ENCODE measurements at places on chromosomes 1 and 21.

- no peak for DNase-seq
Measured at GRCh38 chr1:234089396-234089795, 184.9 kb downstream of the SLC35F3 start.

GRCh38 chr1:37861151-37861550, 1.8 kb upstream of the MTF1 start:
- DNase-seq: no peak

- DNase-seq: no peak
Measured at GRCh38 chr1:180953291-180954004, 40.8 kb downstream of the KIAA1614 start.

DNA sequence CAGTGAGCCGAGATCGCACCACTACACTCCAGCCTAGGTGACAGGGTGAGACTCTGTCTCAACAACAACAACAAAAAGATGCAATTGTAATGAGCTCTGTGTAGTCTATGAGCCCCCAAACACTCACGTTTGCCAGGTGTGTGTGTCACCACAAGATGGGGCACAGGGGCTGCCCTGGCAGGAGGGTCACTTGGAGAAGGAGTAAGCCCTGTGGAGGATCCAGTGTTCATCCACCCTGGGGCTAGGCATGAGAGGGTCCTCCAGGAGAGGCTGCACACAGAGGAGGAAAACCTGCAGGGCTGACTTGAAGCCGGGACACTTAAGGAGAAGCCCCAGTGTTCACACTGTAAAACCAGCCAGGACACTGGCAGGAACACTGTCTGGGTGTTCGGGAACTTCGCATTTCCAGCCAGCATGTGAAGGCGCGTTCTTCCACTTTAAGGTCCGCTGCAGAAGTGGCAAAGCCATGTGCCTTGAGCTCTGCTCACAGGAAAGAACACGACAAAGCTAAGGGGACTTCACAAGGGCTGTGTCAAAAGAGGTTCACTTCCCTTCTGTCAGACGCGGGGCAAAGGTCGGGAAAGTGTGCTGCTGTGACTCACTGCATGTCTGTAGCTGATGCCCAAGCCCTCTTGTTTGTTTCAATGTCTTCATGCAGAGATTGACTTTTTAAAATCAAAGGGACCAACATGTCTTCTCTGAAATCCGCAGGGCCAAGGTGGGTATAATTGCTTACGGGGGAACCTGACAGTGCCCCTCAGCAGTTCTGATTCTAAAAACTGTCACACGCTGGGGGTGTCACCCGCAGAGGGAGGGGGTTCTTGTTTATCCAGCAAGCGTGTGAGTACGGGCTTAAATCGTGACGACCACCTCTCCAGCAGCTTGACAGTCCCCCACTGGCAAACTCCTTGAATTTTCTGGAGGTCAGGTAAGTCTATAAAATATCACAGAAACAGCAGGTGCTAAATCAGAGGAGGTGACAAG, 102.8 kb downstream of the RIPK4 start:
- no peak for DNase-seq

DNA sequence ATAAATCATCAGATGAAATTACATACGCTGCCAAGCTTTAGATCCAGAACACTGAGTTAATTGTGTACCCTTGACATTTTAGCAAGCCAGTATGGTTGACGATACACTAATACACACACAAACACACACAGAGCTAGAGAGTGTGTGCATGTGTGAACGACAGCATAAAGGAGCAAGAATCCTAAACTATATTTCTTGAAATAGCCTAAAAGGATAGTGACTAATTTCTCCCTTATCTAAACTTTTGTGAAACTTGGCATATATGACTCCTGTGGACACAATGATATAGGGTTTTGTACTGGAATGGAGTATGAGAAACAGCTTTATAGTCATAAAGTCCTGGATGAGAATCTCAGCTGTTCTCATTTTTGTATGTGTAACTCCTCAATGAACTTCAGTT, 65.1 kb upstream of the DMRTA2 start:
- DNase-seq: no peak

DNA sequence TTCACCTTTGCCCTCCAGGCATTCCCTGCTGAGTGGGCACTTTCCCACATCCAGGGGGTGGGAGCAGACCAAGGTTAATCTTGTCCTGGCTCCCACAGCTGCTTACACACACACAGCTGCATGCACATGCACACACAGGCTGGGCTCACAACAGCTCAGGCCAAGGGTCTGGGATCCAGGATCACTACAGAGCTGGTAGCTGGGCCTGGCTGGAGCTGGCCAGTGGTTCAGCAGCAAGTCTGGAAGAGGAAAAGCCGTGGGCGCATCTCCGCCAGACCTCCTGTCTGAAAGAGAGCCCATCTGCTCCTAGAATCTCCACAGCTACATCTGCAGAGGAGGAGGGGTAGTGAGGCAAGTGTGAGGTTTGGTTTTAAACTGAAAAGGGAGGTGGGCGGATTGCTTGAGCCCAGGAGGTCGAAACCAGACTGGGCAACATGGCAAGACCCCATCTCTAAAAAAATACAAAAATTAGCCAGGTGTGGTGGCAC, 3.8 kb downstream of the CDK18 start:
- DNase-seq: no peak

- DNase-seq: no peak
Measured at GRCh38 chr1:41416081-41416480, 54.8 kb downstream of the FOXO6 start.

GRCh38 chr1:152347116-152347728, 12.6 kb downstream of the FLG2 start:
- no peak for DNase-seq

DNA sequence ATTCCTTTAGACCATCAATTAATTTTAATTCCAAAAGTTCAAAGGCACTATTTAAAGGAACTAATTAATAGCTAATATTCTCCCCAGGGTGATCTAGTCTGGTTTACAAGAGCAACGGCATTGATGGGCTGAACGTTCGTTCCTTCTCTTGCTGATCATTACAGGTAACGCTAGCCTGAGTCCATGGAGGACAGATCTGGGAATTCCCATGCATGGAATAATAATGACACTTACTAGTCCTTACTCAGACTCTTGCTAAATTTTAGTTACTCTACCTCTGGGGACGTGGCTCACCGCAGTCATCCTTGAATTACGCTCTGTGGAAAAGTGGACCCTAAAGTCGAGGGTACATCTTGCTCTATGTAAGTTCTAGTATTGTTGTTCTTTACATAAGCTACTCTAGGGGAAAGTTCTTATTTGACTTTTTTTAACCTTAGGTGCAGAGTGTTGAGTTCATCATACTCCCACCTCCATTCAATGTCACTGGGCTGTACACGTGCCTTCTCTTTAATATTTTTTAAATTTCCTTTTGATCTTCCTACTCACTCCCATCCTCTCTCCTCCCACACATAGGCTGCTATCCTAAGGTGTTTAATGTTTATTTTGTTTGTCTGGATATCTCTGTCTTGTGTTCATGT, 133.9 kb downstream of the ZNF281 start:
- DNase-seq: no peak

DNA sequence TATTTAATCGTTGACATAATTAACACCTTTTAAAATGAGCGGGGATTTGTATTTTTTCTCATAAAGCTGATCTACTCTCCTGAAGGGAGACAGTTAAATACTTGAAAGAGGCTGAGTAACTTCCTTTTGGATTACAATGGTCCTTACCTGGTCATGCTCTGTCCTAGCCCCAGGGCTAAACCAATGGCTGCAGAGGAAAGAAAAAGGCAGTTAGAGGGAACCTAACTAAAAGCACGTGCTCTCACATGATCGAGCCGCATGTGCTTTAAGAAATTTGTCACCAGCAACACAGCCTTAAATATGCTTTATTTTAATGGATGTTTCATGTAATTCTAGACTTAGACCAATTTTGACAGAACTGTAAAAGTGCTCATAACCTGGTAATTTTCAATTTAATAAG, 132.7 kb downstream of the GPATCH2 start:
- no peak for DNase-seq

DNA sequence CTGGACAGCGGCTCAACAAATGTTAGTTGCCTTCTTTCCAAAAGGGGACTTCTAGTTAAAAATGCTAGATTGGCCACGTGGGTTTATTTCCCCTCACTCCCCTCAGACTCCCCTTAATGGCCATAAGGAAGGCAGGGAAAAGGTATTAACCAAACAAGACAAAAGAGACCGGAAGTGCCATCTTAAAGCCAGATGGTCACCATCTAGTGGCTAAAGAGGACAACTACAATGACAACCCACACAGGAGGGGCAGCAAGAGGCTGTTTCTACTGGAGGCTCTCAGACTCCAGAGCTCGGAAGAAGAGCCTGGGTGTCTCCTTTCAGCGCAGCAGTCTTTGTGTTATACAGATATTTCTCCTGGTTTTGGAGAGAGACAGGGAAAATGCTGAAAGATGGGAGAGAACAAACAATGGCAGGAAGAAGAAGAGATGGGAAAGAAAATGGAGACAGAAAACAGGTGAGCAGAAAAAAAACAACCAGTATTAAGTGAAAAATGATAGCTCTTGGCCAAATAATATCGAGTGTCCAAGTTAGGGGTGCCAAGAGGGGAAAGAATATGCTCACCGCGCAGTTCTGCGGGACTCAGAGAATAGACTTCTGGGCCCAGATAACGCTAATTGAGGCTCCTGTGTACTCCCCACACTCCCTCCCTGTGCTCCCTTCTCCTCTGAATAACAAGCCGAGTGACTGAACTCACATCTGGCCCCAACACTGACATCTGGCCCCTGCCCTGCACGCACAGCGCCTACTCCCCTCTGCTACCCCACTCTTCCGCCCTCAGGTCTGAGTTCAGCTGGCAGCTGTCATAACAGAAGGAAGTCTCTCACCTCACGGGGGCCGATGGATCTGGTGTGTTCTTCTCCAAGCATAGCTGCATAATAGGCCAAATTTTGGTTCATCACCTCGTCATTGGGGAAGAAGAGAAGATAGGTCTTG, 9.6 kb downstream of the P3H1 start:
- no peak for DNase-seq

- DNase-seq: no peak
Measured at GRCh38 chr1:205598841-205599668, 32.8 kb downstream of the ELK4 start.

DNA sequence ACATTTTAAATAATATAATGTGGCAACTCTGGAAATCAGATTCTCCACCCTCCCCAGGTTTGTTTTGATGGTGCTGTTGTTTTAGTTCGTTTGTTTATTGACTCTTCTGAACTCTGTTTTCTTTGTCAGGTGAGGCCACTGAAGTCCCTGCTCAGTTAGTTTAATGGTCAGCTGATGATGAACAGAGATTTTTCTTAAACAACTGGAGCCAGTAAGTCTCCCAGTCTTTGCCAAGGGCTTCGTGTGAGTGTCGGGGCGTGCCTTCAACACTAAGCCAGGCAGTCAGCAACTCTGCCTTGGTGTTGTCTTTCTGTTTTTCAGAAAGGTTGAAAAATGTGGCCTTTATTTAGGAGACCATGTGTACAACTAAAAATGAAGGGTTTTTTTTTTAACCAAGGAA, 58.9 kb downstream of the TEX35 start:
- no peak for DNase-seq

- DNase-seq: no peak
Measured at GRCh38 chr1:151145304-151146071, 943 bp downstream of the SEMA6C start.

DNA sequence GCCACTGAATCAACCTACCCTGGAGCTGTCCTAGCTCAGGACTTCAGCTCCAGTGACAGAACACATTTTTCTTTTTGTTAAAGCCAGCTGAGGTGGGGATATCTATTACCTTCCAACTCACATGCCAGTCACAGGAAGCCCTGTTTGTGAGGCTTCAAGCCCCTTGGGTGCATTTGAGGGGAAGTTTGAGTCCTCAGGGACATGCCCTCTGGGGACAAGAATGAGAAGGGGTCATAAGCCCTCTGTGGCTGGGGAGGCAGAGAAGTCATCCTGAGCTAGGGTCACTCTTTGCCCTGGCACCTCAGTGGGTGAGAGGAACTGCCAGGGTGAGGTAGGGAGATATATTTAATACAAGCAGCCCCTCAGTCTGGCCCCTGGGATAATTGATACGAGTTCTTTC, 33.5 kb upstream of the CLDN14 start:
- no peak for DNase-seq

- no peak for DNase-seq
Measured at GRCh38 chr1:31413405-31414001, 490 bp downstream of the SERINC2 start.

- no peak for DNase-seq
Measured at GRCh38 chr1:6011161-6011945, 19.1 kb upstream of the NPHP4 start.

GRCh38 chr1:232655028-232655745, 25.3 kb upstream of the SIPA1L2 start:
- DNase-seq: no peak

- no peak for DNase-seq
Measured at GRCh38 chr21:29144736-29145353, 14.4 kb downstream of the MAP3K7CL start.

GRCh38 chr1:16927711-16928485, 6.2 kb downstream of the CROCC start:
- DNase-seq: no peak

DNA sequence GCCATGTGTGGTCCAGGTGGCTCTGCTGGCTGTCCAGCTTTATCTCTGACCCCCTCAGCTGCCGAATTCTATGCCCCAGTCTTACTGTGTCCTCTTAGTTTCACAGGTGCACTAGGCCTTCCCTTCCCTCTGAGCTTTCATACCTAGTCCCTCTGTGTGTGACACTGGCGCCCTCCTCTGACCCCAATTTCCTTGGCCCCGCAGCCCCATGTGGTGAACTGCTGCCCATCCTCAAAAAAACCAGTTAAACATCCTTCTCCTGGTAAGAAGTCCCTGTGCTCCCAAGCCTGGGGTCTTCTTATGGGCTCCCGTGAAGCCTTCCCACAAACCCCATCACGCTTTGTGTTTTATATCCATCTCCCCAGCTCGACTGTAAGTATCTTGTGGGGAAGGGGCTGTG, 93.9 kb upstream of the TSPAN2 start:
- DNase-seq: no peak

DNA sequence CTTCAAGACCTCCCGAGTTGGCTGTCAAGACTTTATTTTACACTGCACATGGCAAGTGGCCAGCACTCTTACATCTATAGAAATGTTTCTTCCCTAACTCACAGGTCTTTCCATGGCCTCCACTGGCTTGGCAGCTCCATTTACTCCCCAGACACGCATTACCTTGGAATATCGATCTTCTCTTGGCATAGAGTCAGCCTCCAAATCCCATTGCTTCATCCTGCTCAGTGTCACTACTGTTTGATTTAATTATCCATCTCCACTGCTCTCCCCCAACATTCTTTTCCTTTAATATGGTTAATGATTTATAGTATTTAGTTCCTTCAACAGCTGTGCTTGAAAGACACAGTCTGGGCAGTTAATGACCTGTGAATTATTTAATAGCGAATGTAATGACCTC, 241.2 kb upstream of the MAP1LC3C start:
- DNase-seq: no peak

- no peak for DNase-seq
Measured at GRCh38 chr1:195251900-195252299, 1356.3 kb downstream of the KCNT2 start.

DNA sequence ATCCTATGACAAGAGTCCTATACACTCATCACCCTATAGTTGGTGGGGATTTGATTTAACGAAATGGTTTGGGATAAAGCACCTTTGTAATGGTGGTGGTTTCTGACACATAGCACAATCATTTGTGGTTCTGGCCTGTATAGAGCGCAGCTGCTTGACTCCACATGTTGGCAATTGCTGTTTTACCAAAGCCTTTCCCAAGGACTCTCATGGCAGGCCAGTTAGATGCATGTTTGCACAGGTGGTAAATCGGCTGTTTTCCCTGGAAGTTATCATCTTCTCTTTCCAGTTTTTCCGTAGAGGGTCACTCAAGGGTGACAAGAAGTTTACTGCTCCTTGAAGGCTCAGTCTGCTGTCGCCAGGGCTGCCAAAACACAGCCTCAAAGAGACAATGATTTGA, 17.1 kb upstream of the XPR1 start:
- DNase-seq: no peak
